A549 treated with CpdA at 1 μM for 4 hours (cell line): ENCODE measurements at places on chromosomes 12 and 14. TPM values are rescaled to one million over a fixed set of nuclear protein-coding genes. Genes with fewer than 3 reads are reported as not detected.

The ATL1 gene
- total RNA-seq: 3.9 to 6.3 TPM (median 4.7 TPM) in 5 replicates

The KLHL33 gene
- 0.01 TPM in 1 of 5 replicates, not detected in the others for total RNA-seq

The CRIP1 gene
- total RNA-seq: 1,651 to 1,885 TPM (median 1,685 TPM) in 5 replicates

The SVOP gene
- not detected in 5 replicates for total RNA-seq

The CLEC9A gene
- not detected in 5 replicates for total RNA-seq

The BIN2 gene
- 0.07 to 0.09 TPM in 2 of 5 replicates, not detected in the others for total RNA-seq

The TMEM30B gene
- 0.05 to 0.17 TPM (median 0.13 TPM) in 5 replicates for total RNA-seq

The KRT73 gene
- not detected in 5 replicates for total RNA-seq

The KERA gene
- not detected in 5 replicates for total RNA-seq

The C12orf50 gene
- total RNA-seq: 0.05 to 0.19 TPM (median 0.13 TPM) in 3 of 5 replicates, not detected in the others

The SELPLG gene
- 0.44 to 1.1 TPM (median 1.0 TPM) in 5 replicates for total RNA-seq

The LGR5 gene
- total RNA-seq: 0.08 TPM in 1 of 5 replicates, not detected in the others

The LRP1-AS gene
- not detected in 5 replicates for total RNA-seq

The KRT2 gene
- 0.03 TPM in 1 of 5 replicates, not detected in the others for total RNA-seq

The ZNF385A gene
- total RNA-seq: 14.3 to 21.0 TPM (median 18.8 TPM) in 5 replicates

The PTHLH gene
- 35.4 to 41.5 TPM (median 39.0 TPM) in 5 replicates for total RNA-seq

The CLEC2A gene
- total RNA-seq: not detected in 5 replicates

The RIMBP2 gene
- 0.01 TPM in 1 of 5 replicates, not detected in the others for total RNA-seq

The KSR2 gene
- 0.66 to 0.83 TPM (median 0.68 TPM) in 5 replicates for total RNA-seq

The HVCN1 gene
- 0.17 to 0.93 TPM (median 0.63 TPM) in 5 replicates for total RNA-seq

The SERPINA1 gene
- total RNA-seq: 0.26 to 1.7 TPM (median 0.59 TPM) in 5 replicates

The CPNE8 gene
- 10.1 to 12.4 TPM (median 10.8 TPM) in 5 replicates for total RNA-seq

The KRT72 gene
- total RNA-seq: not detected in 5 replicates

The ADAM21 gene
- 0.03 TPM in 1 of 5 replicates, not detected in the others for total RNA-seq

The BDKRB2 gene
- total RNA-seq: 3.4 to 7.0 TPM (median 6.2 TPM) in 5 replicates

The YLPM1 gene
- 37.9 to 53.0 TPM (median 41.8 TPM) in 5 replicates for total RNA-seq

The AKAP5 gene
- total RNA-seq: 0.25 to 0.44 TPM (median 0.35 TPM) in 5 replicates

The PLEKHH1 gene
- 3.1 to 5.2 TPM (median 4.3 TPM) in 5 replicates for total RNA-seq

The REP15 gene
- 0.28 to 0.97 TPM (median 0.48 TPM) in 5 replicates for total RNA-seq

The HOXC12 gene
- total RNA-seq: not detected in 5 replicates

The SLC10A1 gene
- not detected in 5 replicates for total RNA-seq

The PWP1 gene
- 86.7 to 95.7 TPM (median 92.9 TPM) in 5 replicates for total RNA-seq

The TMEM63C gene
- 0.37 to 1.8 TPM (median 1.3 TPM) in 5 replicates for total RNA-seq
